ENCODE measurements at places on chromosomes 13 and 19.

DNA sequence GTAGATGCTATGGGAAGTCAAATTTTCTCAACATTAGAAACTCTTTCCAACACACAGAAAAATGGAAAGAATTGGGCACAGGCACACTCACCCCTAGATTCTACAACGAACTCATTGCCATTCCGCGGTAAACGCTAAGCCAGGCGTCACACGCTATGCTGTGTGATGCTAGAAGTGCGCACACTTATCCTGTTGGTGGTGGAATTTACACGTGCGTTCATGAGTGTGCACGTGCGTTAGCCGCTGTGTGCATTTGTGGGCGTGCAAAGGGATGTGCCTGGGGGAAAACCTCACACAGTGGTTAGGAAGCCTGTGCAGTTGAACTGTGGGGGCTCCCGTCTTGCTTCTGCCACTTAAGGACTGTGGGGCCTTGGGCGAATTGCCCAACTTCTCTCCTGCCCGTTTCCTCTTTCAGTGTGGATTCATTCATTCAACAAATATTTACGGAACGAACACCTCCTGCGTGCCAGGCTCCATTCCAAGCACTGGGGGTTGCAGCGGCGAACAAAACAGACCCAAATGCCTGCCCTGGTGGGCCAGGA is 7.7 kb downstream of the NFILZ start:
- no peak for DNase-seq

GRCh38 chr13:29805994-29806979 is 44.1 kb downstream of the UBL3 start:
- DNase-seq = no peak

DNA sequence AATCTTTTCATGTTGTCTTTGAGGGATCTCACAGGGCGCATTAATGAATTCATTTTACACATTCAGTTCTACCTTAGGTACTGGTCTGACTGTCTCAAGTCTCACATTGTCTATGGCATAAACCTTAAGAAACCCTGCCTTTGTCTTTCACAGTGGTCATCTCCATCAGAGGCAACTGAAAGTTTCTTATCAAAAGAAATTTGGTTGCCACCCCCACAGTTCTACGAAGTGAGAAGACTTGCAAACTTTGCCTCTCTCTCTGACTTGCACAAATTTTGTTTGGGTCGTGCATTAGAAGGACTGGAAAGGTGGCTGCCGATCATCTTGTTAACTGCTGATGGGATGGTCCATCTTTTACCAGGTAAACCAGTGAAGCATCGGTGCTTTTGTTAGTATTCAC is 10.5 kb upstream of the TDRD12 start:
- no peak for DNase-seq

- no peak for DNase-seq
Measured at GRCh38 chr13:41643507-41643906, 186.2 kb downstream of the RGCC start.

GRCh38 chr13:78596399-78596735 is 7.0 kb downstream of the POU4F1 start:
- DNase-seq = no peak

- no peak for DNase-seq
Measured at GRCh38 chr13:104309431-104309830, 1243.2 kb upstream of the SLC10A2 start.

GRCh38 chr19:13260883-13261653 is 110.9 kb downstream of the IER2 start:
- no peak for DNase-seq

GRCh38 chr13:73366241-73366640 is 307.4 kb downstream of the KLF5 start:
- no peak for DNase-seq

DNA sequence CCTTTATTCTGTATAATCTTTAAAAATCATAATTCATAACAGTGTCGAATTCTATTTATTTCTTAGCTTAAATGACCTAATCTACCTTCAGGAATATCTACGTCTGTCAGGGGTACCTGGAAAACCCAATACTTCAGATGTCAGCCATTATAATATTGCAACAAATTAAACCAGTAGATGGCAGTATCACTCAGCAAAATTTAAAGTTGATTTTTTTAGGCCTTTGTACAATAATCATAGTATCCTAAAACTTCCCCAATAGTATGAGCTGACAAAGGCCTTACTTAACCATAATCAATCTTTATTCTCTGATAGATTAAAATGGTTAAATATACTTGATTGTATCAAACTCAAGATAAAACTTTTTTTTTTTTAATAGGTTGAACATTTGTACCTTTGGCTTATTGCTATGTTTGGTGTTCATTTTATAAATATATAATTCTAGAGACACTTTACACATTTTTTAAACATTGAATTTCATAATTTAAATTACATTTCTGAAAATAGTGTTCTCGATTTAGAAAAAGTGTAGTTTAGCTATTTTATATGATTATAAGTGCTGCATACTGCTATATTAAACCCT is 830.2 kb upstream of the SPRY2 start:
- no peak for DNase-seq

GRCh38 chr13:36745436-36745835 is 71.6 kb downstream of the SERTM1 start:
- no peak for DNase-seq

- no peak for DNase-seq
Measured at GRCh38 chr13:64540468-64540867, 2689.7 kb downstream of the PCDH9 start.

DNA sequence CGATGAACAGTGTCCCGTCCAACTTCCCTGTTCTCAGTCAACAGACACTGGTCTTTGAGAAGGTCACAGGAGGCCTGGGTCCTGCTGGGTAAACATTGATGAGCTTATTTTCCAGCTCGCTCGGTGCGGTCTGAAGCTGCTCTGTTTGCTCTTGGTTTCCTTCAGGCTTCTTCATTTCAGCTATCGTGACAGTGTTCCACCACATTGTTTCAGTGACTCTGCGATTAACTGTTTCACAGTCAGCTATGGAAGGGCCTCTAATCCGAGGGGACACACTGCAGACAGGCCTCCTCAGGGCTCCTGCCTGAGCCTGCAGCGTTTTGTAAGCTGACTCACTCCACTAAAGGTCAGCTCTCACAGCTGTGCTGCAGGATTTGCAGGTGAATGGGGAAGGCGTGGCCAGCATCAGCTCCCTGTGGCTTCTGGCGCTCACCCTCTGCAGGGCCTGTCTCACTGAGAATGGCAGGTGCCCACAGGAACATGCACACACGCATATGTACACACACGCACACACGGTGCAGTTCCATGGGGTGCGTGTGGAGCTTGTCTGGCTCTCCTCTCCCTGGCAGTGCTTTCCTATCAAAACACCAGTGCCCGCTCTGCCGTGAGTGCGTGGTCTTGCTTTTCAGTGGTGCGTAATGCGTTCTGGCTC is 62.9 kb upstream of the MCF2L start:
- no peak for DNase-seq

DNA sequence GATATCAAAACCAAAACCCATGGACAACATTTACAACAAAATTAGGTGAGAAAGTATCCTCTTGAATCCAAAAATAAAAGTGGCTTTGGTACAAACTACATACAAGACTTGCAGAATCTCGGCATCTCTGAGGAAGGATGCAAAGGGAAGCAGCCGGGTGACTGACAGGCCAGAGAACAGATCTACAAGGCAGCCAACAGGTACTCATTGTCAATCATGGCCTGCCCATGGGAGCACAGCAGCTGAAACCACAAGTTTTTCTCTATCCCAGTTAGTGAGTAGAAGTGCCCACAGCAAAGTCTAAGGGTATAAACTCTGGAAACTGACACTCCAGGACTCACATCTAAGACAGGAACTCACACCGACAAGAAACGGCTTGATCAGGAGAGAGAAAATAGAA is 74.5 kb downstream of the TBC1D4 start:
- no peak for DNase-seq

DNA sequence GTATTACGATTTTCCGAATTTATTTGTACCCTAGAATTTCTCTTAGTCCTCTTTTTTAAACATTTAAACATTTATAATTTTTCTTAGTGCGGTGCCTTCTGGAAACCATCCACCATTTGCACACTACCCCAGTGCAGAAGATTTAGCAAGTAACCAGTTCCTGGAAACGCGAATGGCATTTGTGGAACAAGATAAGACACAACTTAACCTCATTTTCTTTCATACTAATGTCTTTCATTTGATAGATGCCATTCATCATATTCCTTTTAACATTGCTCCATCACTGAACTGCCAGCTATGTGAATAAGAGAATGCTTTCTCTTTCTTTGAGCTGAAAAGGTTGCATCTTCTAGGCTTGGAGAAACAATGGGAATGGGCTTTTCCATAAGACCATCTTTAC is 6.8 kb downstream of the FRY start:
- no peak for DNase-seq

- DNase-seq = peak; percentile 78
Measured at GRCh38 chr13:114148521-114148855, 16.1 kb upstream of the RASA3 start.

DNA sequence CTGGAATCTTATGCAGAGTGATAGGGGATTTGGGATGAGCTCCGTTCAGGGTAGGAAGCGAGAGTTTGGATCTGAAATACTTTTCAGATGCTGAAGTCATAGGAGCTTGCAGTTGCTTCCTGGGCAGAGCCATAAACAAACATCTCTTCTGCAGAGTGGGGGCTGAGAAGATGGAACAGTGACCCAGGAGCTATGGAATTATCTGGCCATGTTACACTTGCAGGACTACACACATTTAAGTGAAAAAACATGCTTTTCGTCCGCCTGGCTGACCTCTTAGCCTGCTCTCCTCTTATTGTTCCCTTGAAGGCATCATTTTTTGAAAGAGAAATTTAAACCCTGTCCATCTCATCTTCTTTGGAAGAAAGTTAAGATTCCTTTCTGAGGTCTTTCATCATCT is 40.7 kb downstream of the PSG11 start:
- no peak for DNase-seq

- no peak for DNase-seq
Measured at GRCh38 chr13:46536341-46536740, 16.6 kb upstream of the LRCH1 start.

- DNase-seq = no peak
Measured at GRCh38 chr13:52025475-52026245, 1.2 kb downstream of the UTP14C start.

GRCh38 chr13:87005511-87005910 is 665.7 kb upstream of the SLITRK5 start:
- DNase-seq = no peak

GRCh38 chr19:33235269-33235995 is 9.8 kb upstream of the SLC7A10 start:
- peak; percentile 48 for DNase-seq
